Hepatocyte (in vitro differentiated cells): ENCODE measurements at places on chromosomes 1 and 21. TPM values are rescaled to one million over a fixed set of nuclear protein-coding genes. Genes with fewer than 3 reads are reported as not detected.

The PIK3R3 gene
- total RNA-seq = 16.8 and 18.9 TPM in 2 replicates

DNA sequence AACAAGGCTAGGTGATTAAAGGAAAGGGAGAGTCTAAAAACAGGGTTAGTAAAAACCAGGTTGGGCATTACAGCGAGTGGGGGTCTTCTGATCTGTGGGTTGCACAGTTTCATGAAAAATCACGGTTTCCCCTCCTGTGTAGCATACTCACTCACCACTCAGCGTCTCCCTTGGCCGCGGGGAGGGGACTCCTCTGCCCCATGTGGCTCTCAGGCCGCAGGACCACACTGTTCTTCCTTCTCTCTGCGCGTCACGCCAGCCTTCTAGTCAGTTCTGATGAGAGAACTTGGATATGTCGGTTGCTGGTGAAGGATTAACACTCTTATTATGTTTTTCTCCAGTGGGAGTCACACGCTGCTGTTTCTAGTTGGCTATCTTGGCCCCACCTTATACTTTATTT is 254.6 kb upstream of the LRRC7 start:
- no peak for DNase-seq

DNA sequence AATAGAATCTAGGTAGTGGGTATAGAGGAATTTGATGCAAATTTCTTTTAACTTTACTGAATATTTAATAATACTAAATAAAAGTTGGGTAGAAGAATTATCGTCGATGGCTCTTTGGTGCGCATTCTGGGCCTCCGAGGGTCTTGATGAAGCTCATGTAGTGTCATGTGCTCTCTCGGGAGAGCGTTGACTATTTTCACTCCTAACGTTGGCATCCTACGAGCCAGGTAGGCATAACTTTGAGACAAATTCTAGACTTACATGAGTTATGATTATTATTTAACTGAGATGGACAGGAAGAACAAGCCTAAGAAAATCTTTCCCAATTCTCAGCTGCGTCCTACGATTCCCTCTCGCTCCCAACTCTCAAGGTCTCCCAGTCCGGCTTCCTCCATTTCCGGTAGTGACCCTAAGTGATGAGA is 550 bp upstream of the PCAT6 start:
- DNase-seq = no peak

DNA sequence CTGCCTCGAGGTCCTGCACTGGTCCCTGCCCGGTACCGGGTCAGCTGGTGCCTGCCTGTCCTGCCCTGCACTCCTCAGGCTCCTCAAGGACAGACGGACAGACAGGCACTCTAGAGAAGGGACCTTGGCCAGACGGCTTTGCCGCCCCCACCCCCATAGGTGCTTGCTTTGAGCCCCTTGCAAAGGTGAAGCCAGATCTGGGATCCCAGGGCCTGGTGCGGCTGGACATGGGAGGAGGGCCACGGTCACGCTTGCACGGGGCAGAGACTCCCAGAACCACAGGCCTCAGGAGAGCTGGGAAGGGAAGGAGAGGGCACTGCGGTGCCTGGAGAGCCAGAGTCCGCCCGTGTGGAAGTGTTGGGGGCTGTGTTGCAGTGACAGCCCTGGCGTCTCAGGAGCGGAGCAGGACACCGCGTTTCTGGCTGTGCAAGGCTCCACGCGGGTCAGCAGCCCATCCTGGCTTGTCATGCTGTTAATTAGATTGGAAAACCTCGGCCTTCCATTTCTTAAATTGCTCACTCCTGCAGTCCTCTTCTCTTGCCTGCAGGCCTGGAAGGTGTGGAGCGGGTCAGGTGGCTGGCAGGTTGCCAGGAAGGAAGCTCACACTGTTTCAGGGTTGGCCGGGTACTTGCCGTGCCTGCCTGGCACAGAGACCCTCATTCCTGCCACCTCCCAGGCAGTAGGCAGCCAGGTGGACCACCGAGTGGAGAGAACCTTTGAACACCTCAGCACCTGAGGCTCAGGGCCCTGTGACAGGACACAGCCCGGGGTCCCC is 16.3 kb downstream of the COL18A1 start:
- DNase-seq = peak; percentile 59

DNA sequence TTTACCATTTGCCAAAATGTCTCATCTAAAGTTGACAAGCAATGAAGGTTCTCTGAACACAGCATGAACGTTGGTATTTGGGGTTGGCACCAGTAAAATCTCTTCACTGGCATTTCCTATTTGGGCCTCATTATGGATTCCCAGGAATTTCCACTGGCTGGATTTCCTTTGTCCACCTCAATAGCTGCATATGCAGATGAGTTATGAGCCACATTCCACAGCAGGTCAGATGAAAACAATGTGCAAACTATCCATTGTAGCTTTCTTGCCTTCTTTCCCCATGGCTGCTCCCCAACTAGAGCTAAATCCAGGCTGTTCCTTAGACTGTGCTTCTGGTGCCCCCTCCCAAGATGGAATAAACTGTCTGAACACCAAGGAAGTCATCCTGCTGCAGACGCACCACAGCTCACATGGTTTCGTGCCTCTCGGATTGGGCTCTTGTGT is 168.1 kb upstream of the FGGY start:
- DNase-seq = no peak

- no peak for DNase-seq
Measured at GRCh38 chr1:167501515-167502191, 16.7 kb downstream of the CD247 start.
